Cardiac muscle cell (in vitro differentiated cells and primary cell): ENCODE measurements at places on chromosomes 1 and 21. TPM values are rescaled to one million over a fixed set of nuclear protein-coding genes. Genes with fewer than 3 reads are reported as not detected.

- no peak overlapping the region for H3K27ac ChIP-seq
- H3K36me3 ChIP-seq: no peaks in the 10 kb centered on the region
- DNase-seq: no peak
- H3K4me1 ChIP-seq: no peaks in the 10 kb centered on the region
- H3K4me3 ChIP-seq: no peak overlapping the region
Measured at GRCh38 chr1:152110860-152111514, 4.3 kb downstream of the TCHH start.

DNA sequence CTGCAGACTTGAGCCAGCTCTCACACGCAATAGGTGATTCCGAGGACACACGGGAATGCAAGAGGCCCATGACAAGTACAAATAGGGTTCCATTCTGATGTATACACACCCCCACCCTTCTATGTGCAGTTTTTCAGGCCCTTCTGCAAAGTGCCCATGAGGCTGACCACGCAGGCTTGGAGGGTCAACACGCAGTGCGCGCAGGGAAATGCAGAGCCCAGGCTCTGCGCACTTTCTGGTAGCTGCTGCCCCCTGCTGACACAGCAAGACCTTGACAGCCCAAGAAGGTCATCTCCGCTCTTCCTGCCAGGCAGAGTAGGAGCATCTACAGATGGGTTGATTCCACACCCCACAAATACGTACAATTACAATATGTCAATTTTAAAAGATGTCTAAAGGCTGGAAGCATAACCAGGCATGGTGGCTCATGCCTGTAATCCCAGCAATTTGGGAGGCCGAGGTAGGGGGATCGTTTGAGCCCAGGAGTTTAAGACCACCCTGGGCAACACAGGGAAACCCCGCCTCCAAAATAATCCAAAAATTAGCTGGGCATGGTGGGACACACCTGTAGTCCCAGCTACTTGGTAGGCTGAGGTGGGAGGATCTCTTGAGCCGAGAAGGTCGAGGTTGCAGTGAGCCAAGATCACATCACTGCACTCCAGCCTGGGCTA, 18.5 kb downstream of the SH3BP5L start:
- H3K27me3 ChIP-seq: no peaks in the 10 kb centered on the region
- no peak overlapping the region for H3K27ac ChIP-seq
- no peak overlapping the region for H3K4me3 ChIP-seq
- DNase-seq: peak; percentile 62
- H3K36me3 ChIP-seq: no peaks in the 10 kb centered on the region

DNA sequence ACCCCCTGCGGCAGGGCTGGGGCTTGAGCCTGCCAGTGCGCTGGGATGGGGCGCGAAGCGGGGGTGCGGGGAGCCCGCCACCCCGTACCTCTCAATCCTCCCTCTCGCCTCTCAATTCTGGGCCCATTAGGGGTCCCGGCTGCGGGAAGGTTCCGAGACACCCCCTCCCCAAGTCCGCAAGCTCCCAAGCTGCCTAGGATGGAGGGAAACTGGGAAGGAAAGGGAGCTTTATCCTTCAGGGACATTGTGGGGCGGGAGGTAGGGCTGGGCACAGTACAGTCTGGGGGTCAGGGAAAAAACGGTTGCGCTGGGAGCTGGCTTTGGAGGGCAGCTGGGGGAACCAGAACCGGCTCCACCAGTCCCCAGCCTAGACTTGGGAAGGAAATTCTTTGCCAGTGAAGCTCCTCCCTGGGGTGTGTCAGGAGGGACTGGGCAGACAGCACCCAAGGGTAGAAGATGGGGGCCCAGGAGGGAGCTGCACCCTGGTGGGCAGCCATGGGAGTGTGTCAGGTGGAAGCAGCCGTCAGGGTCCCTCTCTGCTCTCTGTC, 904 bp downstream of the GJB3 start:
- H3K4me3 ChIP-seq: peak overlapping the region; percentile 13
- no peak for DNase-seq
- no peak overlapping the region for H3K27ac ChIP-seq
- peaks cover 67% of the 10 kb centered on the region for H3K27me3 ChIP-seq
- H3K36me3 ChIP-seq: no peaks in the 10 kb centered on the region
- H3K4me1 ChIP-seq: peaks cover 4% of the 10 kb centered on the region

DNA sequence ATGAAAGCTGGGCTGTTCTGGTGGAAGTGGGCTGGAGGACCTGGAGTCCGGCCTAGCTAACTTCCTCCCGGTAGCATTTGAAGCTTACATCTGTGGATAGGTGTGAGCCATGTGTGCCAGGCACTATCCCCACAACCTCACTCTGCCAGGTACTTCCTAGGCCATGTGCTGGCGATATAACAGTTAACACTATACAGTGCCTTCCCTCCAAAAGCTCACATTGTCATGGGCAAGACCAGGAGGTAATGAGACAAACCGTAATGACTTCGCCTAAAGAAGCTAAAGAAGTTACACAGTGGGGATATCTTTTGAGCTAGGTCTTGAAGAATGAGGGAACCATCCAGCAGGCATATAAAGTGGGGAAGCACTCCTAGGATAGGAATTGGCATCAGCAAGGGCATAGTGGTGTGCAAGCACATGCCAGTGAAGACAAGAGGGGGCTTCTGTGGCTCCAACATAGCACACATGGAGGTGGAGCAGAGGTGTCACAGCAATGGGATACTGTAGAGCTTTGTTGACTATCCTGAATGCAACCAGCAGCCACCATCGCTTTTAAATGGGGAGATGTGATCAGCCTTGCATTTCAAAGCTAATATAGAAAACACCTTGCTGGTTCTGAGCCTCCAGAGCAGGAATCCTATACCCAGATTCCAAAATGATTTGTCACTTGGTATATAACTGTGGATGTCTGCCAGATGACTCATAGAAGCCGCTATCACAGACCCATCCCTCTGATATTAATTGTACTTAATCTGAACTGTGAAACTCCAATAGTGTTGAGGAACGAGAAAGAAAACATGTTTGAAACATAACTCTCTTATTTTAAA, 466.3 kb downstream of the LMO4 start:
- no peak overlapping the region for H3K27ac ChIP-seq
- H3K27me3 ChIP-seq: no peaks in the 10 kb centered on the region
- no peak for DNase-seq
- no peak overlapping the region for H3K4me3 ChIP-seq
- no peaks in the 10 kb centered on the region for H3K36me3 ChIP-seq

- no peaks in the 10 kb centered on the region for H3K27me3 ChIP-seq
- no peak overlapping the region for H3K4me3 ChIP-seq
- no peak overlapping the region for H3K27ac ChIP-seq
- no peak for DNase-seq
- no peaks in the 10 kb centered on the region for H3K4me1 ChIP-seq
- no peaks in the 10 kb centered on the region for H3K36me3 ChIP-seq
Measured at GRCh38 chr1:45172764-45173163, 33.6 kb downstream of the ZSWIM5 start.

DNA sequence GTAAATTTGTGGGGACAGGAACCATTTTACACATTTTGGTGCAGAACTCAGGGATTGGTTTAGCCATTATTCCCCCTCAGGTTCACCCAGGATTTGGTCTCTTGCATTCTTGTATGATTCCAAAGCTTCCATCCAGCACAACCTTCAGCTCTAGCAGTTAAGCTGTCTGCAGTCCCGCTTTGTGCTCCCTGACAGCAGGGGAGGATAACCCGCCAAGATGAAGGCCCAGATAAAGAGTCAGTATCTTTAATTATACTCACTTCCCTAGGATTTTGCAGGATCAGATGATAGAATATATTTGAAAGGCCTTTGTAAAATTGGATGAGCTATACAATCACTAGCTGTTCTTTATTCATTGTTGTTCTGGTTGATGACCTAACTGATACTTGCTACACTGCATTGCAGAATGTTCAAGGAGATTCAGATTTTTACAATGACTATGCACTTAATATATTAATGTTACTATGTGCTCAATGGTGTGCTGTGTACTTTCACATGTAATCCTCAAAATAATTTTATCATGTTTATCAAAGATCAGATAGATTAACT, 49.8 kb downstream of the SLC16A1 start:
- DNase-seq: no peak
- H3K27me3 ChIP-seq: no peaks in the 10 kb centered on the region
- H3K4me3 ChIP-seq: no peak overlapping the region
- no peaks in the 10 kb centered on the region for H3K4me1 ChIP-seq
- peaks cover 9% of the 10 kb centered on the region for H3K36me3 ChIP-seq

GRCh38 chr21:15601390-15601789, 128.4 kb upstream of the USP25 start:
- H3K4me1 ChIP-seq: no peaks in the 10 kb centered on the region
- H3K27ac ChIP-seq: no peak overlapping the region
- DNase-seq: no peak
- no peaks in the 10 kb centered on the region for H3K36me3 ChIP-seq
- H3K4me3 ChIP-seq: no peak overlapping the region

DNA sequence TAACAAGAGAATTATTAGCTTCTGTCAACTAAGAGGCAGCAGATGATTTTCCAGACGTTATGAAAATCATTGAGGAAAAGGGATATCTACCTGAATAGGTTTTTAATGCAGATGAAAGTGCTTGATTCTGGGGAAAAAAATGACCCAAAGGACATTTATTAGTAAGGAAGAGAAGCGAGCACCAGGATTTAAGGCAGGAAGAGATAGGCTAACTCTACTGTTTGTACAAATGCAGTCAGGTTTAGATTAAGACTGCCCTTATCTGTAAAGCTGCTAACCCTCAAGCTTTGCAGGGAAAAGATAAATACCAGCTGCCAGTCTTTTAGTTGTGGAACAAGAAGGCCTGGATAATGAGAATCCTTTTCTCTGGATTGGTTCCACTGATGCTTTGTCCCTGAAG, 33.0 kb upstream of the LRIG2 start:
- H3K27me3 ChIP-seq: no peaks in the 10 kb centered on the region
- no peak overlapping the region for H3K4me3 ChIP-seq
- H3K4me1 ChIP-seq: peaks cover 38% of the 10 kb centered on the region

DNA sequence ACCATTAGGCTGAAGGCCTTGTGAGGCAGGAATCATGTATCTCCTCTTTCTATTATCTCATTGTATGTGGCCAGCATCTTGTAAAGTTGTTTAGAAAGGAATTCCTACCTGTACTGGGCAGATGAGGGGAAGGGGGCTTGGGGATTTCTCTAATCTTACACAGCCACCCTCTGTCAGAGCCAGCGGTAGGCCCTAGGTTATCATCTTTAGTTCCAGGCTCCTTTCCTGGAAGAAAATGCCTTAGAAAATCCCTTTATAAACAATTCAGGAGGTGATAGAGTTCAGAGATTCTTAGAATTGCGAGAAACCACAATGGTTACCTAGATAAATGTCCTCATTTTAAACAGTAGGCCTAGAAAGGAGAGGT, 35.2 kb downstream of the DPT start:
- DNase-seq: no peak
- no peak overlapping the region for H3K4me3 ChIP-seq
- no peaks in the 10 kb centered on the region for H3K27me3 ChIP-seq
- no peaks in the 10 kb centered on the region for H3K36me3 ChIP-seq

DNA sequence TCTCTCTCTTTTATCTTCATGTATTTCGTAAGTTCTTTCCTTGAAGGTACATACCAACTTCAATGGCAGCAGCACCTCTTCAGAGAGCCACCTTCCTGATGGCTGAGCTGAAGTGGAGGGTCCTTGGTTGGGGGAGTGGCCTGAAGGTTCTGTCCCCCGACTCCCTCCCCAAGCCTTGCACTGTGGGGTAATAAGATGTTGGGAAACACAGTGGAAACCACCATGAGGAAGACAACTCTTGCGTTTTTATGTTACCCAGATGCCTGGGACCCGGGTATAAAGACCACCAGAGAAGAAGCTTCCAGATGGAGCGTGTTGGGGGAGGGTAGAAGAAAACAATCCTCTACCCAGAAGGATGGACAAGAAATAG, 794 bp downstream of the KRTAP12-3 start:
- H3K27me3 ChIP-seq: no peaks in the 10 kb centered on the region
- H3K4me1 ChIP-seq: no peaks in the 10 kb centered on the region
- H3K4me3 ChIP-seq: no peak overlapping the region
- DNase-seq: no peak
- H3K36me3 ChIP-seq: no peaks in the 10 kb centered on the region
- H3K27ac ChIP-seq: no peak overlapping the region

GRCh38 chr1:106344494-106344893, 712.0 kb upstream of the PRMT6 start:
- no peaks in the 10 kb centered on the region for H3K27me3 ChIP-seq
- no peaks in the 10 kb centered on the region for H3K36me3 ChIP-seq
- no peaks in the 10 kb centered on the region for H3K4me1 ChIP-seq
- H3K27ac ChIP-seq: no peak overlapping the region

DNA sequence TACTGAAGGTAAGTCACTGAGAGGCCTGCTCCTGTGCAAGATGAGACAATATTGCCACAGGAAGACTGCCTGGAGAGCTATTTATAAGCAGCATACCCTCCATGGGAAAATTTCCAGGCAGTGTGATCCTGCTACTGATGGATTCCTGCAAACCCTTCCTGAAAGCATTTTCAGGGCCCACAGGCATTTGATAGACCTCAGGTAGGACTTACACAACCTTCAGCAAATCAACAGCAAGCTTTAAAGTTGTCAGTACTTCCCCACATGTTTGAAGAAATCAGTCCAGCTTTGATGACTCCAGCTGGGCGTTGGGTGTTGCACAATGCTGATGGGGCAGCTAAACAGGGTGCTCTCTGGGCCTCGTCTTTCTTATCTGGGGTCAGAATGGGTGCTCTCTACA, 108.8 kb downstream of the PLXNA2 start:
- no peak overlapping the region for H3K27ac ChIP-seq
- peak; percentile 50 for DNase-seq
- H3K4me1 ChIP-seq: peaks cover 20% of the 10 kb centered on the region
- H3K4me3 ChIP-seq: no peak overlapping the region

- peak overlapping the region; percentile 96 for H3K27ac ChIP-seq
- peak overlapping the region; percentile 83 for H3K4me3 ChIP-seq
- H3K27me3 ChIP-seq: no peaks in the 10 kb centered on the region
- peaks cover under 1% of the 10 kb centered on the region for H3K36me3 ChIP-seq
- DNase-seq: no peak
Measured at GRCh38 chr1:19250629-19251304, 557 bp downstream of the EMC1 start.

- H3K27me3 ChIP-seq: no peaks in the 10 kb centered on the region
- no peak overlapping the region for H3K27ac ChIP-seq
- H3K36me3 ChIP-seq: no peaks in the 10 kb centered on the region
- H3K4me1 ChIP-seq: peaks cover 22% of the 10 kb centered on the region
- DNase-seq: no peak
Measured at GRCh38 chr1:2126331-2127186, 68.0 kb downstream of the FAAP20 start.

VASH2 gene
- total RNA-seq: 3.4 and 5.9 TPM in 2 replicates

KRTAP21-2 gene
- not detected in 2 replicates for total RNA-seq

FCGR2B gene
- not detected in 2 replicates for total RNA-seq

DCST1 gene
- not detected in 2 replicates for total RNA-seq

TRPM2 gene
- total RNA-seq: not detected in 2 replicates

ZBTB17 gene
- 48.8 and 64.0 TPM in 2 replicates for total RNA-seq

OR2T6 gene
- not detected in 2 replicates for total RNA-seq

ZNF697 gene
- total RNA-seq: 7.0 and 8.1 TPM in 2 replicates

FOXO6 gene
- total RNA-seq: 9.9 and 18.2 TPM in 2 replicates

NGF gene
- total RNA-seq: 0.14 and 0.48 TPM in 2 replicates

RGS13 gene
- total RNA-seq: 1.3 and 1.4 TPM in 2 replicates
